T follicular helper cell (primary cell): ENCODE measurements at places on chromosomes 7 and 10.

DNA sequence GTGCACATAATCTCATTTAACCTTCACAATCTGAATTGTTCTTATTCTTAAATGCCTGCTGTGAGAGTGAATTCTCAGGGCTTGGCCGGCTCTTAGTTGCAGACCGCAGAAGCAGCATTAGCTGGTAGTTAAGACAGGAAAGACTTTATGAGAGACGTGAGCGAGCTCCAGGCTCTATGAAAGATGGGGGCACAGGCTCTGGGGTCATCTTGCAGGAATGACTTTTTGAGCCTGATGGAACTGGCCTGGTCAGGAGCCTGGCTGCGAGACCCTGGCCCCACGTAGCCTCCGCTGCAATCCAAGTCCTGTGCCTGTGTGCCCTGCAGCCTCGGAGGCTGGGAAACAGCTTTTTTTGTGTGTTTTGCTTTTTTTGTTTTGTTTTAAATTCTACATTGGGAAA is 958.8 kb upstream of the ZNF722 start:
- DNase-seq = no peak

GRCh38 chr10:110425684-110426293 is 71.9 kb upstream of the DUSP5 start:
- no peak for DNase-seq

- DNase-seq = peak; percentile 18
These were observed 40.7 kb downstream of the TARP start for GRCh38 chr7:38232502-38233366.

DNA sequence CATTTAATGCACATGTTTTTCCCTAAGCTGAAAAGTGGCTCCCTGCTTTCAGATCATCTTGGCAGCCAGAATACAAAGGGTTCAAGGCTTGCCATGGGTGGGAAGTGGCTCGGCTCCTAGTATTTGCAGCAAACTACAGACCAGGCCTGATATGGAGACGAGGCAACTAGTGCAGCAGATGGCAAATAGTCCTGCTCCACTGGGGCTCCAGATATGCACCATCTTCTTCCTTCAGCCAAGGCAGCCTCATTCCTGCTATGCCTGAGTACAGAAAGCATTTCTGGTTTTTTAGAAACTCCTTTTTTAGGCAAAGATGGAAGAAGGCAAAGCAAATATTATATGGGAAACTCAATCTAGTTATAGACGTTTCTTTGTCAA is 23.9 kb downstream of the LRRC4 start:
- no peak for DNase-seq

GRCh38 chr10:86944907-86945306 is 12.5 kb downstream of the MMRN2 start:
- DNase-seq = no peak

GRCh38 chr7:1919539-1920265 is 249.6 kb downstream of the ELFN1 start:
- DNase-seq = no peak

DNA sequence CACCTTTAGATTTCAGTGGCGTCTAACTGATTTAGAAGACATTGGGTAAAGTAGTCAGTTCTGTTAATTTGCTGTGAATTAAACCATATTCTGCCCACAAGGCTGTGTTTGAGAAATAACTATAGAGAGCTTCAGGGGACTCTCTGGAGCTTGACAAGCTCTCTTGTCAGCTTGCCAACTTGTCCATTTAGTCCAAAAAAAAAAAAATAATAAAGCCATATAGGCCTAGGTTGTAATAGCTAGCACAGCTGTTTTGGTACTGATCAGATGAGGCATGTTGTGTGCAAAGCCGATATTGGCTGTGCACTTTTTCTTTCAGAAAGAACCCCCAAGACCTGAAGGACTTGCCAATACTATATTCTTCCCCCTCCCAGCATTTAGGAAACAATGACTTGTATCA is 20.2 kb upstream of the ZNF282 start:
- DNase-seq = no peak

- no peak for DNase-seq
These were observed 5.3 kb upstream of the ZNRF2 start for GRCh38 chr7:30278849-30279652.

DNA sequence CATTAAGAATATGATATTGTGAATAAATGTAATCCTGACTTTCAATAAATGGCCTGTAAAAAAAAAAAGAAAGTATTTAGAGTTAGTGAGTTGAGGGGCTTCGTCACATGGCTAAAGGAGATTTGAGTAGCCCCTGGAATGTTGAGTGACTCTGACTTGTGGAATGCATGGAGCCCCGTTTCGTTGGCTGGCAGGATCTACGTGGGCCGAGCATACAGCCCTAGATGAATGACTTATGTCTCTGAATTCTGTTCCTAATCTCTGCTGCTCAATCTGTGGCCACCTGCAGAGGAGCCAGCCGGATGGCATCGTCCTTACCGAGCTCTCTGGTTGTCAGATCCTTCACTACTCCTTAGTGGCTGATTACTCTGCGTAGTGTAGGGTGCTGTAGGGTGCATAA is 155.7 kb downstream of the MGMT start:
- DNase-seq = no peak

DNA sequence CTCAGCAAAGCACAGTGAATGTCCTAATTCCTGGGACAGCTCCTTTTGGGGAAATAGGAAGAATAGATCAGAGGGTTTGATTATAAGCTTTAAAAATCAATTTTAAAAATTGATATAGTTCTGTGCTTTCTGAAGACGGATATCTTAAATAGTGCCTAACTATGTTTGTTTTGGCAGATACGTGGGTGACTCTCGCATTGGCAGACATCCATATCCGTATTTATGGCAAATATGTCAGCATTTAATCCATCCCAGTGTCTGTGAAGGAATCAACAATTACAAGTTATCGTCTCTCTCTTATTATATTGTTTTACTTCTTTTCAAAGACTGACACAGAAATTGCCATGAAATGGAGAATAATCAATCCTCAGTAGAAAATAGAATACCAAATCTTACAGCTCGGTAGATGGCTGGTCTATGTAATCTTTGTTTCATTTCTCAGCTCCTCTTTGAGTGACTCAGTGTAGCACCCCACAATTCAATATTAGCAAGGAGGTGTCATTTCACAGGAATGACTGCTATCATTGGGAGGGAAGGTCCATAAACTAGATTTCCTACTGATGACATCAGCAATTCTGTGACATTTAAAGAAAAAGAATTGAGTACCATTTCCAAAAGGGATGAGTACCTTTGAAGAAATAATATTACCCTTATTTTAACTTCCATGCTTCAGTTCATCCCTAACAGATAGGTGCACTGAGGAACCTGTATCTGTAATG is 186.4 kb upstream of the NFE2L3 start:
- DNase-seq = no peak

DNA sequence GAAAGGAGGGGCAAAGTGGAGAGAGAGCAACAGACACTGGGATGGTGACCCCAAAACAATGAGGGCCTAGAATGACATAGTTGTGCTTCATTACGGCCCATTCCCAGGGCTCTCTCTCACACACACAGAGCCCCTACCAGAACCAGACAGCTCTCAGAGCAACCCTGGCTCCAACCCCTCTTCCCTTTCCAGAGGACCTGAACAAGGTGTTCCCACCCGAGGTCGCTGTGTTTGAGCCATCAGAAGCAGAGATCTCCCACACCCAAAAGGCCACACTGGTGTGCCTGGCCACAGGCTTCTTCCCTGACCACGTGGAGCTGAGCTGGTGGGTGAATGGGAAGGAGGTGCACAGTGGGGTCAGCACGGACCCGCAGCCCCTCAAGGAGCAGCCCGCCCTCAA is 20.7 kb downstream of the PRSS2 start:
- DNase-seq = no peak

- no peak for DNase-seq
These were observed 6.9 kb downstream of the TMEM60 start for GRCh38 chr7:77791336-77791735.

DNA sequence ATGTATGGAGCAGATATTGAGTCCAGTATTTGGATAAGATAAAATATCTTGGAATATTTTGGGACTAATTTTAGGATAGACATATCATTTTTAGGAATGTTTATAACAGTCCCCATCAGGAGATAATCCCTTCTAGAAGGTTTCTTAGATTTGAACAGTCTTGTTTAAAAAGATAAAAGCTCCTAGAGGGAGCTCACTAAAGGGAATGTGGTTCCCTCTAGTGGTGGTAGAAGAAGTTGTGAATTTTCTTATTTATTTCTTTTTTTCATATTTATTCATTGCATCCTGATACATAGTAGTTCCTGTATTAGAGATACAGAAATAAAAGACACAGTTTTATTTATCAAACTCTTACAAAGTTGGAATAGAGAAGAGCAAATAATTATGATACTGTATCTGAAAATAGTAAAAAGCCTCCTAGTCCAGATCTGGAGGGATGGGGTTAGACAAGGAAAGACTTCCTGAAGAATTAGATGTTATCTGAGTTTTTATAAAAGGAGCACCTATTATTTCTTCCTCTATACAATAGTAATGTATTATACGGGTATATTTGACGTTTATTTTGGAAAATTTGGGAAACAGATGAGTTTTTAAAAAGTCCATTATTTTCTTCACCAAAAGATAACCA is 24.5 kb upstream of the KLF14 start:
- DNase-seq = no peak

- DNase-seq = no peak
These were observed 866 bp downstream of the CNOT4 start for GRCh38 chr7:135508883-135509588.

GRCh38 chr7:130486954-130487436 is 4.9 kb upstream of the MEST start:
- no peak for DNase-seq

- DNase-seq = no peak
These were observed 186.6 kb upstream of the LYZL1 start for GRCh38 chr10:29102233-29102632.

- no peak for DNase-seq
These were observed 31.0 kb upstream of the EGFR start for GRCh38 chr7:54987772-54988171.

- DNase-seq = no peak
These were observed 123.7 kb upstream of the FAM3C start for GRCh38 chr7:121519548-121520521.

DNA sequence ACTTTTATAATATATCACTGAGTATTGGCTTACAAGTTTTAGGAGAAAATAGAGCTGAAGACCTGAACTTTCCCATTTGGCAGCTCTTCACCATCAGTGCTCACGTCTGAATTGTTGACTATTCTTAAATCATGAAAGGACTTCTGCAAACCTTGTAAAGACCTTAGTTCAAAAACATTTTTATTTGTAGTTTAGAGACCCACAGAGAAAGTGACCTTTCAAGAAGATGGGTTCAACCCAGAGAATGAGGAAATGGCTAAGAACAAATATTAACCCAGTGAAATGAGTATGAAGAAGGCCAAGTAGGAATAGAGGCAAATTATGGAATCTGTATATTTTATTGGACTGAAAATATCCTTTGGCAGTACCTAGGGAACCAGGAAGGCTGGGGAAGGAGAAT is 1151.1 kb downstream of the GATA3 start:
- DNase-seq = no peak

DNA sequence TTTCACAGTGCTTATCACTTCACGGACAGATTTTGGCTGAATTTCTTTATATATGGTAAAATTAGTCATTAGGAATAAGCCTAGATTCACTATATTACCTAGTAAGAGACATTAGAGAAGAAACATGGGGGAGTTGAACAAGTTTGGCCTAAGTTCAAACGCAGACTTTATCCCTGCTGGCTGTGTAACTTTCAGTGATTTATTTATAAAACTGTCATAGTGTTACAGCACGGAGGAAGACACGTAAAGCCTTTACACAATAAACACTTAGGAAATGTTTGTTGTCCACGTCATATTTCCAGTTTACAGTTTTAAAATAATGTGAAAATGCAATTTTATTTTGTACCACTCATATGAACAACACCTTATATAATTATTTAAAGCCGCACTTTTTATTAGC is 661.5 kb downstream of the MAGI2 start:
- no peak for DNase-seq

- DNase-seq = no peak
These were observed 51.0 kb downstream of the ATXN7L1 start for GRCh38 chr7:105825371-105825770.

DNA sequence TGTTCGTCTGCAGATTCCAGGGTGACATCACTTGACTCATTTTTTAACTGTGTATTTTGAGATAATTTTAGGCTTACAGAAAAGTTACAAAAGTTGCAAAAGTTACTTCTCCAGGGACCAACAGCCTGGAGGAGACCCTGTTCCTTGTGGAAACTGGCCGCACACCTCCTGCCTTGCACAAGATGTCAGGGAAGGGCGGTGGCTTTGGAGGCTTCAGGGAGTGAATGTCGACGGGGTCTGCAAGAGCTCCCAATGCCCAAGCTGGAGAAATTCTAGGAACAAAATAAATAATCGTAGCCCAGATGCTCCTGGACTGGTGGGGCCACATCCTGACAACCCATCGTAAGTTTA is 62.2 kb upstream of the FAM20C start:
- DNase-seq = no peak

- no peak for DNase-seq
These were observed 104.8 kb downstream of the AUTS2 start for GRCh38 chr7:69703099-69703498.

DNA sequence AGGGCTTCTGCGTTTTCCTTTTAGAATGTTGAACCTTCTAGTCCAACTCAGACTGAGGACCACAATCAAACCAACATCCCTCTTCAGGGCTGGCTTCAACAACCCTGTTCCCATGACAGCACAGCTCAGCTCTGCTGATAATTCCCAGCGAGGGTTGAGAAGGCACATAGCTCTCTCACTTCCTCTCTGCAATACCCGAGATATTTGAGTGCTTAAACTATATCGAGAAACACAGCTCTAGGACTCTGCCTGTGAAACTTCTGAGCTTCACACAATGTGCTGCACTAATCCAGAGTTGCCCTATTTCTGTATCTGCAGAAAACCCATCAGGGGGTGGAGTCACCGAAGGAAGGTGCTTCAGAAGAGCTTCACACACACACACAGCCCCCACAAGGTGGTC is 1.6 kb upstream of the ADARB2 start:
- no peak for DNase-seq

DNA sequence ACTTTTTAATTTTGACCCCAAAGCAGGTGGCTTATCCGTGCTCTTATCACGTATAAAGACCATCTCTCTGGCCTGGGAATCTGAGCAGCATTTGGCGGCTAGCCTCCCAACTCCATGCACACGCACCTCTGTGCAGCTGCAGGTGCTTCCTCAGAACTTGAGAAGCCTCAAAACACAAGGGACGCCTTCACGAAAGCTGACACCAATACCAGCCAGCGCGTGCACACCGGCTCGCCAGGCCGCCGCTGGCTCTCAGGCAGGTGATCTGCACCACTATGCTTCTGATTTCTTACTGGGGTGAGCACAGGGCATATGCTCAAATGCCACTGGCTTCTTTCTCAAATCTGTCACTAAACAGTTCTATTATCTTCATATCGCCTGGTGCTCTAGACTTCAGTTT is 145.0 kb downstream of the PARD3 start:
- no peak for DNase-seq

DNA sequence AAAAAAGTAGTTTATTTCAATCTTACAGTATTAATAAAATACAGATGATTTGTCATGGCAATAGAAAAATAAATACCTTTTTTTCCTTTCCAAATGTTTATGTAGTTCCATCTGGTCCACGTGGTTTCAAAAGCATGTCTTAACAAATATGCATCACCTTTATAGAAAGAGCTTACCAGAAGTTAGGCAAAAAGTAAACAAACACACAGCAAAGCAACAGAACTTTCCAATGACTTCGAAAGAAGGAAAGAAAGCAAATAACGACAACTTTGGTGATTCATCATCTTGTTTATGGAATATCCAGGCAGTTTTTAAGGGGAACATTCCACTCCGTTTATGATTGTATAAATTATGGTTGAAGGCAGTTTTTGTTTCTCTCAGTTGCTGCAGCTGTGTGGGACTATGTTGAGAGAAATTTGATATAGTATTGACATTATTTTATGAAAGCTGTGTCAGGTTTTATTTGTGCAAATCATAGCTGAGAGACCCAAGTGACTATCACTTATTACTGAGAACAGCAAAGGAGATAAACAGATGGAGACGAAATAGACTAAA is 203.1 kb downstream of the CDC14C start:
- DNase-seq = no peak
